A172 (cell line): ENCODE measurements at places on chromosomes 7 and 10.

DNA sequence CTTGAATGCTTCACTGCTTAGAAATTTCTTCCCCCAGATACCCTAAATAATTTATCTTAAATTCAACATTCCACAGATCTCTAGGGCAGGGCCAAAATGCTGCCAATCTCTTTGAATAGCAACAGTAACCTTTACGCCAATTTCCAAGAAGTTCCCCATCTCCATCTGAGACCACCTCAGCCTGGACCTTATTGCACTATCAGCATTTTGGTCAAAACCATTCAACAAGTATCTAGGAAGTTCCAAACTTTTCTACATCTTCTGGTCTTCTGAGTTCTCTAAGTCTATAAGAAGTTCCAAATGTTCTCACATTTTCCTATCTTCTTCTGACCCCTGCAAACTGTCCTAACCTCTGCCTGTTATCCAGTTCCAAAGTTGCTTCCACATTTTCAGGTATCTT lies 1306.9 kb upstream of the SORCS1 start:
- DNase-seq, result no peak

DNA sequence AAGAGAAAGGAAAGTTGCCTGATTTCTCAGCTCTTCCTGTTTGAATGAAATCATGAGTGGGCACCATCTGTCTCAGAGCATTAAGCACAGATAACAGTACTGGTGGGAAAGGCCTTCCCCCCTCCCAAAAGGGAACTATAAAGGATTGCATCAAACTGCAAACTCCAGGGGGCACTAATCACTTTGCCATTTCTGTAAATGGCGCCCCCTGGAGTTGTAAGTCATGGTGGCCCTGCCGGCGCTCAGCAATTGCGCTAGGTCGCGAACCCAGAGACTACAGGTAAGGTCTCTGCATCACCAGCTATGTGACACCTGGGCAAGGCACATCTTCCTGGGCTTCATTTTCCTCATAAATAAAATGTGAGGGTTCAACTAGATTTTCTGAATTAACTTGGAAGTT lies 11.1 kb downstream of the LRRC4 start:
- no peak for DNase-seq

DNA sequence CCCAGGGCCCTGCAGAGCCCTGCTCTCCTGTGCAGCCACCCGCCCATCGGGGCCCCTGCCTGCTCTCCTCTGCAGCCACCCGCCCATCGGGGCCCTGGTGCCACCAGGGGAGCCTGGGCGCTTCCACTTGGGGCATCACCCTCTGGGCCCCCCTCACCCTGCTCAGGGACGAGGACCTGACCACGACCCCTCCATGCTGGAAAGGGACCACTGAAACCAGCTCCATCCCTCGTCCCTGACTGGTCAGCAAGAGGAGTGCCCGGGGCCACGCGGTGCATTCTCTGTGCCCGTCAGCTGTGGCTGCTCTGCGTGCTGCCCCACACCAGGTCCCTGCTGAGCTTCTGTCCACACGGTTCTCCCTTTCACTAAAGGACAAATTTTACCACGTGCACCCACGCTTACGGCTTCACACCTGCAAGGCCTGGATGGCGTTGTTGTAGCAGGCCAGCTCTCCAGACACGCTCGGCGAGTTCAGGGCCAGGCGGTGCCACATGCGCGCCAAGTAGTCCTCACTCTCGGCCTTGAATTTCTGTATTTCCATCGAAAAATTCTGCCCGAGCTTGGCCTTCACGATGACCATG lies 57.6 kb downstream of the CFAP46 start:
- DNase-seq, result no peak

GRCh38 chr10:77670817-77671443 lies 33.3 kb upstream of the KCNMA1 start:
- DNase-seq, result no peak

DNA sequence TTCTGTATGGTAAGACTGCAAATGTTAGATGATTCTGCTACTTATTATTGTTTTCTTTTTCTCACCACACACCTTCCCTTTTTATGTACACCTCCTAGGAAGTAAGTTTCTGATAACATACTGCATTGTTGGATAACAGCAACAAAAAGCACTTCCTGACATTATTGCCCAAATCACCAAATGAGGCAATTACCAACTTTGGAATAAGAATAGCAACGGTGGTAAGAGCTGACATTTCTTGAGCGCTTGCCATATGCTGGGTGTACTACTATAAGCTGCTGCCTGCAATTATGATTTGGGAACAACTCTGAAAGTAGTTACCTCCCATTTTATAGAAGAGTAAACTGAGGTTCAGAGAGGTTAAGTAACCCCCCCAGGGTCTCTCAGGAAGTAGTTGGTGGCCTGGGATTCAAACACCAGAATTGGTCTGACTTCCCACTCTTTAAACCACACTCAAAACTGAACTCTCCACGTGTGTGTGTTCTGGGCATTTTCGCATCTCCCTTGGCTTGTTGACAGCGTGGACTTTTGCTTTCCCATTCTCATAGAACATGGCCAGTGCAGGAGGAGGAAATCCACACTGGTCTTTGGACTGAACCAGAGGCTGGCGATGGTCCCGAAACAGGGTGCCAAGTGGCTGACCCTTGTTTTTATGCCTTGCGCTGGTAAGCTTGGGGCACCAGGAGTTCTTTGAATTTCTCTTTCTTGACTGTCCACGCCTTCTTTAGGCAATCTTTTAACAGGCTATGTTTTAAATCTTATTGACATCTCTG lies 71.4 kb downstream of the TCF7L2 start:
- DNase-seq, result no peak

- DNase-seq, result no peak
Measured at GRCh38 chr10:50416881-50417280, 165.6 kb upstream of the ASAH2 start.
